ENCODE measurements at places on chromosomes 13 and 19.

- no peak for DNase-seq
Measured at GRCh38 chr13:97537110-97537509, 103.1 kb downstream of the RAP2A start.

GRCh38 chr13:48804821-48805601, 151.3 kb downstream of the CYSLTR2 start:
- no peak for DNase-seq

GRCh38 chr19:54739587-54740497, 1.5 kb downstream of the KIR2DL3 start:
- DNase-seq, result no peak

GRCh38 chr13:21761770-21762169, 90.9 kb downstream of the FGF9 start:
- no peak for DNase-seq

- DNase-seq, result no peak
Measured at GRCh38 chr19:53909471-53910169, 542 bp downstream of the CACNG7 start.

- no peak for DNase-seq
Measured at GRCh38 chr19:33343859-33344572, 29.5 kb upstream of the CEBPG start.

DNA sequence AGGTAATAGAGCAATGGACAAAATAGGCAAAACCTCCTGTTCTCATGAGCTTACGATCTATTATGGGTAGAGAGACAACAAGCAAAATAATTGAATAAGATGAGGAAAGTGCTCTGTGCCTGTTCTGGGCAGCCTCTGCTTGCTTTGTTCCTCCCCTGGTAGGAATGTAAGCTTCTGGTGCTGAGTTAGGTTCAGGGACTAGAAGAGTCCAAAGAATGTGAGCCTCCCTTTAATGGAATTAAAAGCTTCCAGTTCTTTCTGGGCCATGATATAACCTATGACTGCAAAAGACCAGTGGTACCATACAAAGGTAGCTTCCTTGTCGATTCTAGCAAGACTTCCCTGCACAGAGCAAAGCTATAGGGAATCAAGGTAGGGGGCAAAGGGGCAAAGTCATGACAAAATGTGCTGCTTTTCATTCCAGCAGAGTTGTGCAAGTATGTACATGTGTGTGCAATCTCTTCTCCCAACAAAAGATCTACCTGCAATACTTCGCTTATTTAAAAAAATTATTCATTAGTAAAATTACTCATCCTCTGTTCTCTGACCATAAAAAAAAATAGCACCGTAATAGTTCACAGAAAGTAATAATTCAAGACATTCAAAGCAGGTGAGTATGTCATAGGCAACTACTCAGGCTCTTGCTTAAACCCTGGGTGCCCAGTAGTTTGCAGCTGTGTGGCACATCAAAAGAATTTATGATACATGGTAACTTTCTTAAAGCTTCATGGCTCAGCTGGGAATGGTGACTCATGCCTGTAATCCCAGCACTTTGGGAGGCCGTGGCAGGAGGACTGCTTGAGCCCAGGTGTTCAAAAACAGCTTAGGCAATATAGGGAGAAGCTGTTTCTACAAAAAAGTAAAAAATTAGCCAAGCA, 21.4 kb downstream of the ACOD1 start:
- no peak for DNase-seq

All from substantia nigra (tissue), 51 donors.